ENCODE measurements at places on chromosomes 7 and 10.

GRCh38 chr7:47795631-47796030 lies 152.6 kb downstream of the PKD1L1 start:
- DNase-seq: no peak

- DNase-seq: no peak
Observed at GRCh38 chr10:26650406-26650805, 47.1 kb upstream of the PDSS1 start.

DNA sequence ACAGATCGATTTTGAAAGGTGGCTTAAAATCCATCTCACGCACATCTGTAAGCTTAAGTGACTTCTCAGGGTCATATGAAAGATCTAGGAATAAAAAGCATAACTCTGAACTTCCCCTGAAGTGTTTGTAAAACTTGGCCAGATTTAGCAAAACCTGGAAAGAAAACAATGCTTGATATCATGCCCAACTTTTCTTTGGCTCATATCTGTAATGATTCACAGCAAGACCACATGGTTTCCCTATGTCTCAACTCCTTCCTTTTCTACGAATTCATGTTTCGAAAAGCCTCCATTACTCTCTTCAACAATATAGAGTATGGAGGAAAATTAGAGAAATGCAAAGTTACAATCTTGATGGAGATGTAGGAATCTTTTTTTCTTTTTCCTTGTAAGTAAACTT lies 20.1 kb upstream of the CABCOCO1 start:
- no peak for DNase-seq

DNA sequence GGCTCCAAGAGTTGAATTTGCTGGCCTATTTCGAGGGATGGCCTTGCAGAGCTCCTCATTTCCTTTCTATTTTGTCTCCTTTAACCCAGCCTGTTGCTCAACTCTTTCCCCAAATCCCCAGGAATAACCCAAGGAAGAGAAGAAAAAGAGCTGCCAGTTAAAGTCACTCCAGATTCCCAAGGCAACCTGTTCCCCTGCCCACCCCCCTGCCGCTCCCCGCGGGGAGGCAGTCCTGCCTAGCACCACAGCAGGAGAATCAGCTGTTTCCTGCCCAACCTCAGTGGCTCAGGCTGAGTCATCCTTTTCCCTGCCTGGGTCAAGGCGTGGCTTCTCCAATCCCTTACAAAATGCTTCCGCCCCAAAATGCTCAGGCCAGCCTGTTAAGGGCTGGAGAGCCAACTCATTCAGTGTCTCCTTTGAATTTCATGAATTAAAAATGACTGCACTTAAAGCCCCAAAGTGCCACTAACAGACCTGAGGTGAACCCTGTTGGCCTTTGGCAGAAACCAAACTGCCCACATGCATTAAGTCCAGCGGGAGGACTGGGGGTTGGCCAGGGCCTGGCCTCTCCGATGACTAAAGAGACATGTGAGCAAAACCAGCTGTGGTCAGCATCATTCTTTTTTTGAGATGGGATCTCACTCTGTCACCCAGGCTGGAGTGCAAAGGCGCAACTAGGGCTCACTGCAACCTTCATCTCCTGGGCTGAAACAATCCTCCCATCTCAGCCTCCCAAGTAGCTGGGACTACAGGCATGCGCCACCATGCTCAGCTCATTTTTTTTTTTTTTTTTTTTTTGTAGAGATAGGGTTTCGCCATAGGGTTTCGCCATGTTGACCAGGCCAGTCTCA lies 83.2 kb upstream of the KIF5B start:
- DNase-seq: no peak

DNA sequence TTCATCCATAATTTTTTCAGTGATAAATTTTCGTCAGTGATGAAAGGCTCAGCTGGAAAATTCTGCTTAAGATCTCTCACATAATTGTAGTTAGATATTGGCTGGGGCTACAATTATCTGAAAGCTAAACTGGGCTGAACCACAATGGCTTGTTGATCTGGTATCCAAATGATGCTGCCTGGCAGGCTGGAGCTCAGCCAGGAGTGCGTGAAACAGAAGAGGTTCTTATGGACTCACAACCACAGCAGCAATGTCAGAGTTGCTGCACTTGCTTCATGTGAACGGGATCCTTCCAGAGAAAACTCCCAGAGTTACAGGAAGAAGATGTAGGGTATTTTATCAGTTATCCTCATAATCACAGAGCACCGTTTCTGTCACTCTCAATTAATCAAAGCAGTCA lies 533.2 kb upstream of the POM121L12 start:
- no peak for DNase-seq

- no peak for DNase-seq
Observed at GRCh38 chr7:140697447-140698143, 1.1 kb downstream of the NDUFB2 start.

DNA sequence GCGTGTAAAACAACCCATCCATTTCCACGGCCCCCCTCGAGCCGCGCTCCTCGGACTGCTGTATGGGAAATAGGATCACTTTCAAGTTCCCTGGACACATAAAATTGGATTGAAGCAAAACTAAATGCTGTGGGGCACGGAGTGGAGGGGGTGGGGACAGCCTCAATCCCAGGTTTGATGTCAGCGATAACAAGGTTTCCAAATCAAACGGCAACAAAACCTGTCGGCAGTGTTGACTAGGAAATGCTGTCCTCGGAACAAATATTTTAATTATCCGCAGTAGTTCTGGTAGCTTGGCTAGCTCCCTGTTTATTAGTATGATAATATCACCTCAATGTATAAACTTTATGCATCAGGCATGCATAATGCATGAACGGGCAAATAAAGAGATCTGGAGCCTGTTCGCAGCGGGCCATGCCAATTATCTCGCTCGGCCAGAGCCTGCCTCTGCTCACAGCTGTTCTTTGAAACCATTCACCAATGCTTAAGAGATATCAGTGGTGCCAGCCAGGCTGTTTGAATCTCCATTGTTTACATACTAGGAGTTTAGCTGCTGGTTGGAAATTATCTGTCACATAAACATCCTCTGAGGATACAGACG lies 161.1 kb downstream of the PAXIP1 start:
- no peak for DNase-seq

GRCh38 chr10:84820120-84820519 lies 491.7 kb downstream of the CCSER2 start:
- no peak for DNase-seq

GRCh38 chr7:2508327-2509215 lies 11.0 kb upstream of the LFNG start:
- peak; percentile 73 for DNase-seq

GRCh38 chr7:12320241-12320986 lies 83.3 kb downstream of the VWDE start:
- DNase-seq: no peak

DNA sequence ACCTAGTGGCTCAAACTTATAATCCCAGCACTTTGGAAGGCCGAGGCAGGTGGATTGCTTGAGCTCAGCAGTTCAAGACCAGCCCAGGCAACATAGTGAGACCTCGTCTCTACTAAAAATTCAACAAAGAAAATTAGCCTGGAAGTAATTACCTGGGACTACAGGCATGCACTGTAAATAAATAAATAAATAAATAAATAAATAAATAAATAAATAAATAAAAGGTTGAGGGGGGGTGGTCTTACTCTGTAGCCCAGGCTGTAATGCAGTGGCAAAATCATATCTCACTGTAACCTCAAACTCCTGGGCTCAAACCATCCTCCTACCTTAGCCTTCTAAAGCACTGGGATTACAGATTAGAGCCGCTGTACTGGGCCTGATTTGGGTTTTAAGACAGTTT lies 50.5 kb downstream of the RALA start:
- no peak for DNase-seq

- no peak for DNase-seq
Observed at GRCh38 chr10:5650664-5651387, 15.6 kb downstream of the ASB13 start.

DNA sequence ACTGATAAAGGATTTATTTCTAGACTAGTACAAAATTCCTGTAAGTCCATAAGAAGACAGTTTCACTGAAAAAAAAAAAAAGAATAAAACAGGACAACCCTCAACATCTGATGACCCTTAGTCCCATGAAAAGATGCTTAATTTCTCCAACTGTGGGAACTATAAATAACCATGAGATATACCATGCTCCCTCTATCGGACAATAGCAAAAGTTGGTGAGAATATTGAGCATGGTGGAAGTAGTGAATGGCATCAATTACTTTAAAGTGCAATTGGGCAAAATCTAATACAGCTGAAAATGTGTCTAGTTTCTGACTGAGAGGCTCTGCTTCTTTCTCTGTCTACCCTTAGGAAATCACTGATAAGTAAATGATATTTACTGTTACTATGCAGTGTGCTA lies 348.8 kb downstream of the SUGCT start:
- no peak for DNase-seq

DNA sequence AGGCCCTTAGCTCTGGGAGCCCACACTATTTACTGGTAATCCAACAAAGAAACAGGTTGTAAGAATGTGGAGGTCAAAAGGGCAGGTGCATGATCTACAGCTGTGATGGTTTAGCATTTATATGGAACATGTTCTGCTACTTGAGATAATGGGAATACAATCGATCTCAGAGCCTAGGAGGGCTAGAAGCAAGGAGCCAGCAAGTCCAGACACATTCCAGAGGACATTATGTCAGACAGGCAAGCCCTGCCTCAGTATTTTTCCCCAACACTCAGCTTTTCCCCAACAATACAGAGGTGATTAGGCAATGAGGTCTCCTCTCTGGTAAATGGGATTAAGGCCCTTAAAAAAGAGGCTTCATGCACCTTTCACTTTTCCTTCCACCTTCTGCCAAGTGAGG lies 21.4 kb upstream of the GNAT3 start:
- DNase-seq: no peak

- DNase-seq: peak; percentile 89
Observed at GRCh38 chr7:91940572-91941341, at the start of gene AKAP9. AKAP9 (plus strand) TSS chr7:91940862; CDS start chr7:91941100, 238 bp downstream.

- DNase-seq: no peak
Observed at GRCh38 chr7:36852931-36853330, 128.6 kb upstream of the AOAH start.

DNA sequence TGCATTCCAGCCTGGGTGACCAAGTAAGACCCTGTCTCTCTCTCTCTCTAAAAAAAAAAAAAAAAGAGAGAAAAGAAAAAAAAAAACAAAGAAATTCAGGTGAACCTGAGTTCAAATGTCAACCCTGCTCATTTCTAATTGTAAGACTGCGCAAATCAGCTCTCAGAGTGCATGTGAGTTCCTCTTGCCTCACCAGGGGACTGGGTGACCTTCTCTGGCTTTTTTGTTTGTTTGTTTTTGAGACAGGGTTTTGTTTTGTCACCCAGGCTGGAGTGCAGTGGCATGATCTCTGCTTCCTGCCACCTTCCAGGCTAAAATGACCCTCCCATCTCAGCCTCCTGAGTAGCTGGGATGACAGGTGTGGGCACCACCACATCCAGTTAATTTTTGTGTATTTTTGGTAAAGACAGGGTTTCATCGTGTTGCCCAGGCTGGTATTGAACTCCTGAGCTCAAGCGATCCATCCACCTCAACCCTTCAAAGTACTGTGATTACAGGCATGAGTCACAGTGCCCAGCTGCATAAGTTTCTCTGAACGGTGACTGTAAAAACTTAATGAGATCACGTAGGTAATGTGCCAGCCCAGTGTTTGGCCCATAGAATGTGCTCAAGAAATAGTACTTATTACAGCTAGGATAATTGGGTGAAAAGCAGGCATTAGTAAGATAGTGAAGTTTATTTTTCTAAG lies 45.3 kb upstream of the BAMBI start:
- no peak for DNase-seq

GRCh38 chr10:129035052-129035827 lies 431.8 kb upstream of the MGMT start:
- peak; percentile 37 for DNase-seq

GRCh38 chr10:84368828-84369227 lies 40.4 kb downstream of the CCSER2 start:
- DNase-seq: no peak

- no peak for DNase-seq
Observed at GRCh38 chr7:26627891-26628341, 236.5 kb downstream of the SKAP2 start.

GRCh38 chr7:6166443-6166891 lies 106.0 kb downstream of the CYTH3 start:
- DNase-seq: no peak

- no peak for DNase-seq
Observed at GRCh38 chr7:124246262-124246863, 213.5 kb upstream of the TMEM229A start.

GRCh38 chr10:31830887-31831286 lies 97.7 kb downstream of the ARHGAP12 start:
- no peak for DNase-seq

GRCh38 chr7:36207451-36208291 lies 54.6 kb downstream of the EEPD1 start:
- no peak for DNase-seq

DNA sequence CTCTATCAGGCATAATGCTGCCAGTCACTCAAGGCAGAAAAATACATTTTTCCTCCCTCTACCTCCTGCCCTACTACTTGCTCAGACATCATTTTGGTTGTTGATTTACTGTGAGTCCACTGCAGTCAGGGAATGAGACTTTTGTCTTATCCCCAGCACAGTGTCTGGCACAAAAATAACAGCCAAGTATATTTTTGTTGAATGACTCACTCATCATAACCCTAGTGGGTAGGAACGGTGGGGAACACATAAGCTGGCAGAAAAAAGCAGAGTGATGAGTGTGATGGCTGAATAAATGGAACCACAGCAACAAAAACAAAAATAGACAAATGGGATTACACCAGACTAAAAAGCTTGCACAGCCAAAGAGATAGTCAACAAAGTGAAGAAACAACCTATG lies 65.8 kb upstream of the LAMB4 start:
- DNase-seq: no peak

DNA sequence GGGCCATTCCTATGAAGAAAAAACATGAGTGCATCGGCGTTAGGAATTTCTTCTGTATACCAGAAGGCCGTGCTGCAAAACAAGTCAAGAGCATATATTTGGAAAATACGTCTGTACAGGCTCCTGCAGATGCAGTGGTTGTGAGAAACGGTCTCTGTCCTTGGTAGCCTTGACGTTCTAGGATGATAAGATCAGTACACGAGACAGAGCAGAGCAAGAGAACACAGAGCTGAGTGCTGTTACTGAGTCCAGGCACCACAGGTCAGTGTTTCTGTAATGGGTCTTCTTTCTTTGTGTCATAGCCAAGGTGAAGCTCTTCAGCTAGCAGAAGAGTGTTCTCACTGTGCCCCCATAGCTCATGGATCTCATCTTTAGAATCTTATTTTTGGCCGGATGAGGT lies 62.8 kb downstream of the WDR37 start:
- no peak for DNase-seq

DNA sequence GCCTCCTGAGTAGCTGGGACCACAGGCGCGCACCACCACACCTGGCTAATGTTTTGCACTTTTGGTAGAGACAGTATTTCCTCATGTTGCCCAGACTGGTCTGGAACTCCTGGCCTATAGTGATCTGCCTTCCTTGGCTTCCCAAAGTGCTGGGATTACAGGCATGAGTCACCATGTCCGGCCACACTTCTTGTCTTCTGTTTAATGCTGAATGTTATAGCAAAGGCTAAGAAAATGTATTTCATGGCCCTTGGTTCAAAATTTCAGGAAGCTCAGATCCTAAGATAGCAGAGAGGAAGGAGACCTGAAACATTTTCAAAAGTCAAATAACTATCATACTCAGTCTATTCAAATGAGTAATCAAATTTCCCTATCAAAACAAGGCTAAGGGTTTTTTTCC lies 229.6 kb downstream of the BAMBI start:
- no peak for DNase-seq

GRCh38 chr10:30160271-30160982 lies 101.0 kb upstream of the JCAD start:
- DNase-seq: no peak

GRCh38 chr7:47713595-47713994 lies 131.7 kb upstream of the TNS3 start:
- no peak for DNase-seq

GRCh38 chr7:114977277-114977676 lies 55.4 kb downstream of the MDFIC start:
- DNase-seq: no peak
